ENCODE measurements at places on chromosomes 7 and 10.

- no peak for DNase-seq
These were observed 46.1 kb downstream of the KLF6 start for GRCh38 chr10:3738855-3739350.

DNA sequence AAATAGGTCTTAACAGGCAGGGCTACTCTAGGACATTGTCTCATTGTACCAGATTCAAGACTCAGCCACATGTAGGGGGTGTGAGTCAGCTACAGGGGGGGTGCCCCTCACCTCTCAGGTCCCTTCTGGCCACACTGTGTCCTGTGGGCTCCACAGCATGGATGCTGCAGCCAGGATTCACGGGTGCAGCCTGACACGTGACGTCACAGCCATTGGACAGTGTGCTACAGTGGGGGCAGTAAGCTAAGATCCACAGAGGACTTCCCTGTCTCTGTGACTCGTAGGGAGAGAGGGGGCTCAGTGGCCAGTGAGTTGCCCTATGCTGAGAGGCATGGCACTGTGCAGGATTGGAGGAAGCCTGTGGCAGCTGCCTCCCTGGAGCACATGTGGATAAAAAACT, 77.9 kb downstream of the TMEM178B start:
- no peak for DNase-seq

DNA sequence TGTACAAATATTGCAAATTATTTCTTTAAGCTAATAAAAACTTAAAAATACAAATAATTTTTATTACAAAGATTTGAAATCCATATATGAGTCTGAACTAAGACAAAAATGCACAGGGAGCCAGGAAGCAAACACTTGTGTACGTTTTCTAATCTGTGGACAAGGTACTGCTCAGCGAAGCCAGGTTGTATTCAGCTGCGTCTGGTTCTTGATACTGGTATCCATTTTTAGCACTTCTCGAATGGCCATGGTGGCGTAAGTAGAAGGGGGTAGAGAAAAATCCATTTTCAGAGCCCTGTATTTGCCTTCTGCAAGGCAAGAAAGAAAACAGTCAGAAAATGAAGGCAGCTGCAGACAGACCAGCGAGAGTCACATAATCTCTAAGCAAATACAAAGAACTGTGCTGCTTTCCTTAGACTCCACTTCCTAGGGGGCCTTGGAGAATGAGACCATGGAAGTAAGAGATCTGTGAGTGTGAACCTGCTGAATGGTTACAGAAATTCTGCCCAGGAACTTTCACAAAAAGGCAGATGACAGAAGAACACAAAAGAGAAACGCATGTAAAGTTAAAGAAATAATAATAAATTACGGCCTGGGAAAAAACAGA, 64.3 kb downstream of the PUS7 start:
- no peak for DNase-seq

DNA sequence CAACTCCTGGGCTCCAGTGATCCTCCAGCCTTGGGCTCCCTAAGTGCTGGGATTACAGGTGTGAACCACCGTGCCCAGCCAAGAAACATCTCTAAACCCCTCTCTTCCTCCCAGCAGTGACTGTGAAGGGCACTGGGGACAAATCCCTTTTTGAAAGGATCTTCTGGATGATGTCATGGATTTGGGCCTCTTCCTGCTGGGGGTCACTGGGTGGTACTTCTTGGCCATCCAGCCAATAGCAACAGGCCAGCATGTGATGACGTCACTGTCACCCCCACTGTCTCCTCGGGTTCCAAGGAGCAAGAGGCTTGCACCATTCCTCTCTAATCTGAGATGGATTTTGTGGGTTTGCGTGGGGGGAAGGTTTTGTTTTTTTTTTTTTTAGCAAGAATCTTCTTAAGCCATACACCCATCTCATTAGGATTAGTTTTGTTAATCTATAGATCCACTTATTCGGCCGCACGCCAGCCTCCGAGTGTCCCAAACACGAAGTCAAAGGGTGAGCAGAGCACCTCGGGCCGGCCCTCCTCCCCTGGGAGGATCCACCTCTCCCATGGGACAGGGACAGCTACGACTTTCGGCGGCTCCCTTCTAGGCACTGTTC, 29.4 kb upstream of the TNRC18 start:
- no peak for DNase-seq

DNA sequence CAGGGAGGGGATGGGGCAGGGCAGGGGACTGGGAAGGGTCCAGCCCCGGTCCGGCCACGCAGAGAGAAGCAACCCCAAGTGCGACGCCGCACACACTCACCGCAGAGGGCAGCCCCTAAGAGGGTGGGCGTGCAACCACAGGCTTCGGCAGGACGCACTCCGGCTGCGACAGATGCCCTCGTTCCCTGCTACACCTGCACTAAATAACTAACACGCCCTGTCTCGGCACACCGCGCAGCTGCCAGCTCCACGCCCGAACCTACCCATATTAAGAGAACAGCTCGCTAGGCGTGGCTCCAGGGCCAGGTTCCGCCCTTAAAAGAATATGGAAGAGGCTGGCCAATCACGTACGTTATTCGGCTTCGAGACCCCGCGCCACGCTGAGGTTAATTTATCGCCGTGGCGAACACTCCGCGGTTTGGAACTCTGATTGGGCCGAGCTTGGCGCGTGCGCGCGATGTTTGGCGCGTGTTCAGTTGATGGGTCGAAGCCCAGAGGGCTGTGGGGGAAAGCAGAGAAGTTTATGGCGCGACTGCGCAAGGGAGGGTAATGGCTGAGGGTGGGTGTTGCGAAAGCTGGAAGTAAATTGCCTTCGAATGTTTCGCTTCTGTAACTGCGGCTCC, 91.1 kb downstream of the OR13A1 start:
- no peak for DNase-seq

- DNase-seq, result no peak
These were observed 13.1 kb downstream of the CSGALNACT2 start for GRCh38 chr10:43151371-43151770.

- DNase-seq, result no peak
These were observed 569.5 kb upstream of the LRRN3 start for GRCh38 chr7:110521357-110521911.

GRCh38 chr10:71971769-71972555, 7.8 kb downstream of the CHST3 start:
- no peak for DNase-seq

DNA sequence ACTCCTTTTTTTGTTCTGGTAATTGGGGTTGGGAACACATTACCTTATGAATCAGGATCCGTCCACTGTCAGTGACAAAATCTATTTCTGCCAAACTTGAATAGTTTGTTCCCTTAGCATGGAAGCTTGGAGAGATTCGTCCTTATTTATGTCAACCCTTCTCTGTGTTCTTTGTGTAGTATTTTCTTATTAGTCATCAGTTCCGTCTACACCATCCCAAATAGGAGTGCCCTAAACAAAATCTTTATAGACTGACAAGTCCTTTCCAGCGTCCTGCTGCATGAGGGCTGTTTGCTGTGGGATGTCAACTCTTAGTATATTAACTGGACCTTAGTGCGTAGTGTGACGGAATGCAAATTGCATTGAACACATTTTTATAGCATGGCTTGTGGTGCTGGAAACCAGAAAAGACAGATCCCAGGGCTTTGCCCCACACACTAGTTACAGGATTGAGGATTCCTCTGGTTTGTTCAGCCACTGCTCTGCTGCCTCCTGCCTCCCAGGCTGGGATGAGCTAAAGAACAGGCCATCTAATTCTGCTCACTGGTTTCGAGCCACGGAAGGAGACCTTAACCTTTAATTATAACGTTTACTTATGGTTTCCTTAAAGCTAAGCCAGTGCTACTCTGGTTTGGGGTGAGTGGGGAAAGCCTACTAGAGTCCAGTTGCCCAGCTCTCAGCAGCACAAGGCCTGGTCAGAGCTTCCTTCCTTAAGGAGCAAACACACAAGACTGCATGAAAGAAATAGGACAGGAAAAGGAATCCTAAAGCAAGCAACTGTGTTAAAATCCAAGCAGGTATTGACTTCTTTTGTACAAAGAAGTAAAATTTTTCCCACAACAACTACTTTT, 194.4 kb downstream of the CCSER2 start:
- DNase-seq, result no peak

DNA sequence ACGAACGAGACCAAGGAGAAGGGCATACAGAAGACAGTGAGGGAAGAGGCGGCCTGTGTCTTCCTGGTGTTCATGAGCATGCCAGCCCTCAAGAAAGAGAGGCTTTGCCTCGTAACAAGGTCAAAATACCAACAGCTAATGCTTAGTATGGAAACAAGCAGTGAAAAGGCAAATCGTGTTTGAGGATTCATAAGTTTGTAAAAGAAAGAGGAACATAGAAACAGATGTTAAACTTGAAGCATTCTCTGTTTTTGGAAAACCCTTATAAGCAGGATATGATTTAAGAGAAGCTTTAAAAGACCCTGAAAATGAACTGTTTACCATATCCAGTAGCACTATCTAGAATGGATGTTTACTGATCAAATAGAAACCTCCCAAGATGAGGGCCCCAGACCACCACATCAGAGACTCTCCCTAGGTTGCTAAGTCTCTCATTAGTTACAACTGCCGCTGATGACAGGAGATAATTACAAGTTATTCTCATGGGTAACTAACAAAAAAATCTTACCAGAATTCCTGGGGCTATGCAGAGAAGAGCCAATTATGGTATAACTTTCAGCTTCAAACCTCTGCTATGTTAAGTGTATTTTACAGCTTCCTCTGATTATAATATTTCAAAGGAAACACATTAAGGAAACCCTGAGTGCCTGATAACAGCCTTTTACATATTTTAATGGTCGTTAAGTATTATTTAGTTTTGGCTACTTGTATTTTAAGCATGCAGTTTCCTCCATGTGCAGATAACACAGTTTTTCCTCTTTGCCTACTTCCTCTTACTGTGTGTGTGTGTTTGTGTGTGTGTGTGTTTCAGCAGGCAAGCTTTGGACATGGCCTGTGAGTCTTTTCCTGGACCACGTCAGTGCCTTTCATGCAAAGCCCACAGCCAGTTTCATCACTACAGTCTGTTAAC, 17.9 kb downstream of the JCAD start:
- no peak for DNase-seq

DNA sequence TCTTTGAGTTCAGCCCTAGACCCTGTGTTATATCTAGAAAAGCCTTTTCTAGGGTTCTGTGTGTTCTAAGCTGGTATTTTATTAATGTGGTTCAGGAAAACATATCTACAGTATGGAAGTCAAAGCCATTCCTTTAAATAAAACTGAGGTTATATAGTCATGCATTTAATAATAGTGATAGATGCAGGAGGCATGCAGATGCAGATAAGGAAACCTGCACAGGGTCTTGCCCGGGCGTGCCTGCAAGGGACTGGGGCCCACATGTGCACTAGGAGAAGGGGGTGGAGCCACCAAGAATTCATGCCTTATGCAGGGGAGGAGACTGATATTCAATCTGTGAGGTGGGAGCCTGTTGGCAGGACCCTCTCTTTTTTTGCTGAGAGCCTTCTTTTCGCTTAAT, 171.5 kb downstream of the PRPF18 start:
- DNase-seq, result no peak

DNA sequence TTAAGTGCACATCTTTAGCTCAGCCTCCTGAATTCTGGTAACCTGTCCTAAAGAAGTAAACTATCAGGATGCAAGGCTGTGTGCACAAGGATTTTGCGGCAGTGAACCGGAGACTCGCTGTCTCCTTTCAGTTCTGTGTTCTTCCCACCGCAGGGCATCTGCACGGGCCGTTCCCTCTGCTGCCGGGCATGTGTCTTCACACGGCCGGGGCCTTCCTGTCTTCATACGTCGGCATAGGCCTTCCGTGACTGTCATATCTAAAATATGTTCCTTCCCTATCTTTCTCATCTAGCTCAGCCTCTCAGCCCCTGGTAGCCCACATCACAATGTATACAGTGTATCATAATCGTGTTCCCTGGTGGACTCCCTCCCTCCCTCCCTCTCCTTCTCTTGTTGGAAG, 16.4 kb downstream of the PALD1 start:
- DNase-seq, result no peak

GRCh38 chr7:41870461-41871138, 167.7 kb upstream of the INHBA start:
- no peak for DNase-seq

DNA sequence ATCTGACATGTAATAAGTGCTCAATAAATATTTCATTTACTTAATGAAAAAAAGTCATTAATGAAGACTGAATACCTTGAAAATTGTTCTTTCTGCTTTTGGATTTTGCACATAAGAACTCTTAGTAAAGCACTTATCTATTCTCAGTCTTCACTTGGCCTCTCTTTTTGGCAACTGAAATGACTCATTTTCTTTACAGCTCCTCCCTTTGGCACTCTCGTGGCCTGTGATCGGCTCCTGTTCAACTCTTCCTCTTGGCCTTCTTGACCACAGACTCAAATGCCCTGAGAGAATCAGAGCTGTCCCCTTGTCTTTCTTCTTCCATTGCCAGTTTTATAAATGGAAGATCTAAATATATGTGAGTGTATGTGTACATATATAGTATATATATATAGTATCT, 54.2 kb downstream of the FOXP2 start:
- no peak for DNase-seq

DNA sequence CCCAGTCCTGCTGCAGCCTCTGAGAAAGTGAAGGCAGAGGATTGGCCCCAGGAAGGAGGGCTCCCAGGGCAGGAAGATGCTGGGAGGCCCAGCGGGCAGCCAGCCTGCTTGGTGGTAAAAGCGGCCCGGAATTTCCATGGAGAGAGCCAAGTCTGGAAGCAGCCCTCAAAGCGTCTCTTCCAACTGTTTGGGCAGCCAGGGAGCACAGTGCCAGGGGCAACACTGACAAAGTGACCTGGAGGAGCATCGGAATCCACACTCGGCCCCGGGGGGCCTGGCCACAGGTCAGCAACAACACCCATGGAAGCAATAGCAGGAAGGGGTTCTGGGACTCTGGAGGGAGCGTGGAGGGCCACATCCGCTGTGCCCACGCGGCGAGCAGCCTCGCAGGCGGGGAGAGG, 63.2 kb upstream of the FGFR2 start:
- DNase-seq, result no peak

- DNase-seq, result no peak
These were observed 30.1 kb upstream of the COMTD1 start for GRCh38 chr10:75265856-75266255.

GRCh38 chr10:85922356-85923129, 444.1 kb downstream of the GRID1 start:
- DNase-seq, result no peak

GRCh38 chr7:17176371-17177032, 122.0 kb upstream of the AHR start:
- DNase-seq, result no peak

- no peak for DNase-seq
These were observed 8.5 kb upstream of the IL2RA start for GRCh38 chr10:6070660-6071059.

Data from amniotic stem cell (primary cell).